ENCODE measurements at places on chromosomes 12 and 14. TPM values are rescaled to one million over a fixed set of nuclear protein-coding genes. Genes with fewer than 3 reads are reported as not detected.

The PDZRN4 gene
- not detected for total RNA-seq

DNA sequence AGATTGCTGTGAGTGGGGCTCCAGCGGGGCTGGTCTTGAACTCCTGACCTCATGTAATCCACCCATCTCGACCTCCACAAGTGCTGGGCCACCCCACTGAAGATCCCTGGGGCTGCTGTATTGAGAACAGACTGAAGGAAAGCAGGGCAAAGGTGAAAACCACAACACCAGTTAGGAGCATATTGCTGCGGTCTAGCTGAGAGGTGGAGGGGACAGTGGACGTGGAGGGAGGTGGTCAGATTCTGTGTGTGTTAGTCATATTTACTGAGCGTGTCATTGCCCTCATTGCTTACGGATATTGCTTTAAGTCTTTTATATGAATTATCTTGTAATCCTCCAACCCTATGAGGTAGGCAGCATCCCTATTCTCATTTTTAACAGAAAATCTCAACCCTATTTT lies 69.0 kb upstream of the OVCH1 start:
- no peak for DNase-seq

DNA sequence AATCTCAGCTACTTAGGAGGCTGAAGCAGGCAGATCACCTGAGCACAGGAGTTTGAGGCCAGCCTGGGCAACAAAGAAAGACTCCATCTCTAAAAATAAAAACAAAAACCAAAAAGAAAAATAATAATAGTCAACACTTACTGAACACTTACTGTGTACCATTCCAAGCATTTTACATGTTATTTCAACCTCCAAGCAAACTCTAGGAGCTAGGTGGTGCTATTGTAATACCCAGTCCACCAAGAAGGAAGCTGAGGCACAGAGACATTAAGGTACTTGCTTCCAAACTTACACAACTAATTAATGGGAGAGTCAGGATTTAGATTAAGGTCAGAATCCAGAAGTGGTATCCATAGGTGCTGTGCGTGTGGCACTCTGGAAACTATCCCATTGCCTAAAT lies 13.7 kb upstream of the OR6J1 start:
- no peak for DNase-seq

DNA sequence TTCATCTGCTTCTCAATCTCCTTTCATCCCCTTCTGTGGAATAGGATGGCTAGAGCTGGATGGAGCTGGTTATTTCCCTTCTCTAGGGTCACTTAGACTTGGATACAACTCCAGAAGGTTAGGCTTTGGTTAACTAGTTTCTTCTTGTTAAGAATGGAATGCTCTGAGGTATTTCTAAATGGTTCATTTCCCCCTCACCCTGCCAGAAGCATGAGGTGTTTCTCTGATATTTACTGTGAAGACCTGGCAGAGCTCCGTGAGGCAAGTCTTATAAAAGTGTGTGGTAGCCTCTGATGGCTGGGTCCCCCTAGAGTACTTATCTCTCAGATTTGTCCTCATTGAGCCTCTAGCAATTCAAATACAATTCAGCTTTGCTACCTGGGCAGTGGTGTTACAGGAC lies 207.9 kb downstream of the SLC16A7 start:
- DNase-seq = no peak

The CLEC9A gene
- 0.29 TPM for total RNA-seq

GRCh38 chr14:71472356-71473340 lies 459.6 kb upstream of the RGS6 start:
- no peak for DNase-seq

DNA sequence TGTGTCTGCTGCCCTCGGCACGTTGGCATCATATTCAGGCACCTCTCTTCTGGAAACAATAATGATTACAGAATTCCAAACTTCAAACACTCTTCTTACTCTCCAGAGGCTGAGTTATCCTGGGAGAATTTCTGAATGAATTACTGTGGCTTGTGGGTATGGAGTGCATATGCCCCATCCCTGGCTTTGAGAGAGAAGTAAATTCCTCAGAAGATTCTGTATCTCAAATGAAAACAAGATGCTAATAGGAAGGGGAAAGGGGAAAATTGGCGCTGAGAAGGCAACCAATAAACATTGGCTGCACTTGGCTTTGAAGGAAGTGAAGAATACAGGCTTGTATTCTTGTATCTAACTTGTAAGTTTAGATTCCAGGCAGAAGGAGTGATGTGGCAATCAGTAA lies 132.0 kb upstream of the NOVA1 start:
- DNase-seq = no peak

All from naive thymus-derived CD4-positive, alpha-beta T cell (primary cell).